ENCODE measurements at places on chromosomes 1 and 21.

- no peak for DNase-seq
Measured at GRCh38 chr1:103459346-103459745, 66.2 kb upstream of the RNPC3 start.

DNA sequence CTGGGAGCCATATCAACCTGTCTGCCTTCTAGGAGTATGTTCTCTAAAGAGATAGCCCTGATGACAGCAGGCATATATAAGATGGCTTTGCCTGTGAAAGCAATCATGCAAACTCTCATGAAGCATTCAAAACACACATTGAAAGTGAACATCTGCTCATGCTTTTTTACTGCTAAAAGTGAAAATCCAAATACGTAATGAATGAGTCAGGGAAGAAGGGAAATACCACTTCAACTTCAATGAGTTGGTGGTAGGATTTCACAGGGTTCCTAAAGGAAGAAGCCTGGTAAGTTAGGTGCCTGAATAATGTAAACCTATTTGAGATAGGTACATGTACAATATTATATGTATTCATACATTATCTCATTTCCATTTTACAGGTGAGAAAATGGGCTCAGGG, 50.5 kb upstream of the SLFNL1 start:
- DNase-seq, result no peak

GRCh38 chr1:6624710-6625583, at the start of gene THAP3:
Gene THAP3, plus strand, starts transcription at chr1:6624868. Its CDS starts 351 bp downstream, at chr1:6625219.
- peak; percentile 87 for DNase-seq

GRCh38 chr1:85093644-85094043, 45.3 kb upstream of the MCOLN3 start:
- no peak for DNase-seq

- no peak for DNase-seq
Measured at GRCh38 chr21:39096754-39097153, 86.5 kb downstream of the PSMG1 start.

GRCh38 chr1:42424201-42424600, 31.6 kb downstream of the ZMYND12 start:
- DNase-seq, result no peak

DNA sequence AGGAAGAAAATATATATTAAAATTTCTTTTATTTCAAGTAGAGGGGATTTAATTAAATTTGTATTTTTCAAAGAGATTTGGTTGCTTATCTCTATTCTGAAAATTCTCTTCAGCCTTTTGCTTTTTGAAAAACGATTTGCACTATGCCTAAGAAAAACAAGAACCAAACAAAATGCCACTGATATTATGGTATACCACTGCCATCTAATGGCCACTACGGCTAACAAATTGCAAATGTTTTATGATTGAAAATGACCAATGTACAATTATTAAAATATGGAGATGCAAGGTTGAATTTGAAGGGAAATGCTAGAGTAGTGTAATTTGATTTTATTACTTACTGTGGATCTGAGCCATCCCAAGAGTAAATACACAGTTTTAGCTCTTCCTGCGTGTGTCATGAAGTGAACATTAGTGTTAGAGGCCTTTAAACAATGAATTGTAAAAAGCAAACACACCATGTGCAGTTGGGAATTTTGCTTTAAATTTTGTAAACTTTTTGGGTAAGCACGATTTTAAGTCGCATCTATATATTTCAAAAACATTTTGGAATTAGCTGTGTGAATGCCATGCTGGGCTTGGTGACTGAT, 137.4 kb upstream of the USP25 start:
- DNase-seq, result peak; percentile 21

GRCh38 chr1:61289232-61290098, 207.1 kb downstream of the NFIA start:
- no peak for DNase-seq

DNA sequence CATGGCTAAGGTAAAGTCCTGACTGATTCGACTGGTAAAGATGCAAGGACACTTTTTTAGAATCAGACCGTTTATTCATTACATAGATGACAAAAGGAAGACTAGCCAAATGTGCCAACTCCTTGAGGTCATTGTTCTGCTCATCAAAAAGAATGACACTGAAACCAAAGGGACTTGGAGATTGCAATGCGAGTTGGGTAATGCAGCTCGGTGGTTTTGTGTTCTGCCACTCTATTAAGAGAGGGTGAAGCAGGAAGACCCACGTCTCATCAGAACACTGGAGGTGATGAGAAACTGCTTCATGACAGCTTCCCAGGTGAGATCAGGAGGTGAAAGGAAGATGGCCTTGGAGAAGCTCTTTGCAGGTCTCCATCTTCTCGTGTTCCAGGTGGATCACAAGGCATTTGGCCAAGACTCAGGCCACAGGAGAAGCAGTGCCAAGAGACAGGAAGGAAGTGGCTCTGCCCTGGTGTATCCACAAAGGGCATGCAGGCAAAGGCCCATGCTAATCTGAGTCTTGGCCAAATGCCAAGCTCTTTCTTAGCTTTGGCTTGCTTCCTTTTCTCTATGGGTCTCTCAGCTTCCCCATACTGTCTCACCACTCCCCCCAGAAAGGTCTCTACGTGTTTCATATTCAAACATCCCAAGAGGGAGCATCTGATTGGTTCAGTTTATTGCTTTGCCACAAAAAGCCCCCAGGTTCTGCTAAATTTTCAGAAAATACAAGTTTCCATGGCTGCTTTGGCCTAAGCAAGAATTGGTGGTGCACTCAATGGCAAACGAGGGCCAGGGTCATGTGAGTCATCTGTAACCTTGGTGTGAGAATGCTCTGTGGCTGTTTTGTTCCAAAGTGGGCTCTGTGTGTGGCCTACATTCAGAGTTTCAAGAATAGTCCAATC, 5.7 kb upstream of the CCT8 start:
- peak; percentile 42 for DNase-seq

DNA sequence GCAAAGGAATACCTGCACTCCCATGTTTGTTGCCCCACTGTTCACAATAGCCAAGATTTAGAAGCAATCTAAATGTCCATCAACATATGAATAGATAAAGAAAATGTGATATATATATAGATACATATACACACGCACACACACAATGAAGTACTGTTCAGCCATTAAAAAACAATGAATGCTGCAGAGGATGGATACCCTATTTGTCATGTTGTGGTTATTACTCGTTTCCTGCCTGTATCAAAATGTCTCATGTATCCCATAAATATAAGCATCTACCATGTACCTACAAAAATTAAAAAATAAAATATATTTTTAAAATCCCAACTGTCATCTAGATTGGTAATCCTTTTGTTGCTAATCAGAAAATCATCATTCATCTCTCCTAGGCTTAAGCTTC, 634.8 kb upstream of the ADGRL2 start:
- no peak for DNase-seq

DNA sequence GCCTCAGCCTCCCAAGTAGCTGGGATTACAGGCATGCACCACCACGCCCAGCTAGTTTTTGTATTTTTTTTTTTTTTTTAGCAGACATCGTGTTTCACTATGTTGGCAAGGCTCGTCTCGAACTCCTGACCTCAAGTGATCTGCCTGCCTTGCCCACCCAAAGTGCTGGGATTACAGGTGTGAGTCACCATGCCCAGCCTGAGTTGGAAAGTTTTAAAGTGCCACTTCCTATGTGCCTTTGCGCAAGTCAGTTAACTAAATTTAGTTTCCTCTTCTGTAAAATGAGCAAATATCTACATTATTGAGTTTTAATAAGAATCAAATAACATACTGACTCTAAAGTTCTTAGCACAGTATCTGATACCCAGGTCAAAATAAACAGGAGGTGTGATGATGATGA, 12.4 kb downstream of the SLC19A2 start:
- DNase-seq, result no peak

GRCh38 chr1:29858646-29859045, 622.3 kb downstream of the PTPRU start:
- no peak for DNase-seq

DNA sequence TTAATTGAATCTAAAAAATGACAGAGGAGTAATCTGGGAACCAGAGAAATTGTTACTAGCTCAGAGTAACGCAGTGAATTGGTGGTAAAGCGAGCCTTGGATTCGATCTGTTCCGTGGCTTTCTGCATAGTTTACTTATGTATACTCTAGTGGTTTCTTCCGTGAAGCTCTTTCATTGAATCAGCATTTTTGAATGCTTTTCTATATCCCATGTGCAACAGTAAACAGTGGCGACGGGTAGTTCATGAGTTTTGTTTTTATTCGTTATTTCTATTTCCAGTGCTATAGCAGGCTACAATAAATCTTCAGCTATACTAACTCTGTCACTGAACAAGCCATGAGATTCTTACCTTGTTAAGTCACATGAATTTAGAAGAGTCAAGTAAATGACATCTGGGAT, 14.5 kb upstream of the MAP3K7CL start:
- DNase-seq, result no peak

DNA sequence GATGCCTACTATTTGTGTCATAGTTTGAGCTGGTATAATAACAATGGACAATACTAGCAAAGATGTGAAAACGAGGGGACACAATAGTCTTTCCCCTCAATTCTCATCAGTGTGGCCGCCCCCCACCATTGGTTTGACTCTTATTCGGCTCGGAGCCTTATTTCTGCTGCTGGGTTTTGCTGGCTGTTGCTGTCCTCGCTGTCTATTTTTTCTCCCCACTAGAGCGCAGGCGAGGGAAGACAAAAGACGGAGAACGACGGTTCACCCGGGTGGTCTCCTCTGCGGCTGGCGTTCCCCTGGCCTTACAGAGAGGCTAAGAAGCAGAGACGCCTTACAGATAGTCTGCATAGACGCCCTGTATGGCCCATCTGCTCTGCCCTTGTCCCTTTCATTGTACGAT, 19.4 kb downstream of the CLIC6 start:
- no peak for DNase-seq

- no peak for DNase-seq
Measured at GRCh38 chr1:182587093-182587492, 2.0 kb downstream of the RNASEL start.

- no peak for DNase-seq
Measured at GRCh38 chr1:156887734-156888133, 5.8 kb upstream of the PEAR1 start.

DNA sequence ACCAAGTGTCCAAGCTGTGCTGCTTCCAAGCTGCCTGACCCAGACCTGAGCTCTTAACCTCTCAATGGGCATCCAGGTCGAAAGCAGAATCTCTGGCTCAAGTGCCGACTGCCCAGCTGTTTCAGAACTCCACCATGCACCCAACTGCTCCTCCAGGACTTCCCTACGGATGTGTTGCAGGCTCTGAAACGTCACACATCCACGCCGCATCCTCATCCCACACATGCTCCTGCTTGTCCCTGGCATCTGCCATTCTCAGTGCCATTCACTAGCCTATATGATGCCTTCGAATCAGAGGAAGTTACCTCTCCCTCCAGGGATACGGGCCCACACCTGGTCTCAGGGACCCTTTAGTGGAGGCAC, 11.2 kb downstream of the PDZK1IP1 start:
- no peak for DNase-seq

DNA sequence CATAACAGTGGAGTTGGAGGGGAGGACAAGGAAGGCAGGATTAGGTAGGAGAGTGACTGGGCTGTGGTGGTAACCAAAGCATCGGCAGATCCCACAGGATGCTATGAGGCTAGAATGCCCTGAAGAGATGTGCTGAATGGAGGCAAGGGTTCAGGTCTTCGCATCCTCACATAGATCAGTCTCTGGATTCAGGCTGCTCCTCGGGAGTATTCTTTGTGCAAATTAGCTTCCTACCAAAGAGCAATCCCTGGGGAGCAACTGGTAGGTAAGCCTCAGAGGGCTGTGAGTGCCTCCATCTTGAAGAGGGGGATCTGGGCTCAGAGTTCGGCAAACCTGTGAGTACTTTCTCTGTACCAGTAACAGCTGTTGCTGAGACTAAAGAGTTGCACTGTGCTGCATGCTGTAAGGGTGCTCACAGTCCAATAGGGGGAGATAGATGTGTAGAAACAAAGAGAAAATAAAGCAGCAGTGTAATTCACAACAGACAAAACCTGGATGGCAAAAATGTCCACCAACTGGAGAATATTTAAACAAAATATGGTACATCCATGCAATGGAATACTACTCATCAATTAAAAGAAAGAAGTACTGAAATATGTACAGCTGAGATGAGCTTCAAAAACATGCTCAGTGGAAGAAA, 322.4 kb upstream of the DEPDC1 start:
- no peak for DNase-seq

DNA sequence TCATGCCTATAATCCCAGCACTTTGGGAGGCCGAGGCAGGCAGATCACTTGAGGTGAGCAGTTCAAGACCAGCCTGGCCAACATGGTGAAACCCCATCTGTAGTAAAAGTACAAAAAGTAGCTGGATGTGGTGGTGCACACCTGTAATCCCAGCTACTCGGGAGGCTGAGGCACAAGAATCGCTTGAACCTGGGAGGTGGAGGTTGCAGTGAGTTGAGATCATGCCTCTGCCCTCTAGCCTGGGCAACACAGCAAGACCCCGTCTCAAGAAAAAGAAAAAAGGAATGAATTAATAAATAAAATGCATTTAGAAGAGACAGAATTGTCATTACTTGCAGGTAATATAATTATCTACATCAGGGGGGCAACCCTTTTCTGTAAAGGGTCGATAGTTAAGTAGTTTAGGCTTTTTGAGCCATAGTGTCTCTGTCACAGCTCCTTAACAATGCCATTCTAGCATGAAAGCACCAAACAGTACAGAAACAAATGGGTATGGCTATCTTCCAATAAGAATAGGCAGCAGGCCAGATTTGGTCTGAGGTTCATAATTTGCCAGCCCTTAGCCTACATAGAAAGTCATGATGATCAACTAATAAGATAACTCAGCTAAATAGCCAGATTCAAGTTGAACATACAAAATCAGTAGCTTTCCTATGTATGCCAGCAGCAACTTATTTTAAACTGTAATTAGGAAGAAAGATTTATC, 56.8 kb downstream of the RPRD2 start:
- no peak for DNase-seq

DNA sequence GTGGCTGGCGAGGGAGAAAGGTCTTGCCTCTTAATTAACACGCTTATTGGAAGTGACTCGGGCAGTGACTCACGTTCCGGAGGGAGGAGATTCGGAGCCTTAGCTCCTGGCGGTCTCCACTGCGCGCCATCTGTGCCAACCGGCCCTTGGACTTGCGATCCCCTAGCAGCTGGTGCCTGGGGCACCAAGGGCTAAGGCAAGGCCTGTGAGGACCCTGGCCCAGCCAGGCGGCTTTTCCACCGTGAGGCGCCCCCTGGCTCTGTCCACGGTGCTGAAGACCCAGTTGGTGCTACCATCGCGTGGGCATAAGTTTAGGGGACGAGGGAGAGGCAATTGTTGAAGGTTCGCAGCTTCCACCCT, 1.3 kb upstream of the SYT6 start:
- no peak for DNase-seq

DNA sequence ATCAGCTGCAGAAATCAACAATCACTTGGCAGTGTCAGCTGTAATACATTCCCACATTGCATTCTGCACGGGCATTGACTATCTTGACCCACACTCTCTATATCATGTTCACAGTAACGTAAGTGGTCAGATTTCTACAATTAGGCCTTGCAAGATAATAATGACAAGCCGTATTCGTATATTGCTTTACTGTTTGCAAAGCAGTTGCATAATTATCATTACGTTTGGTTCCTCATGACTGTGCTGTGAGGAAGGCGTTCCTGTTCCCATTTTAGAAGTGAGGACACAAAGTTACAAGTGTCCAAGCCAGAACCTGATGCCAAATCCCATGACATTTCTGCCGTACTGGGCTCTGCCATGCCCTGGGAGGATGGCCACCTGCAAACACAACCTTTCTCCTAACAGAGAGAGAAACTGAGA, 53.5 kb upstream of the TARBP1 start:
- no peak for DNase-seq

GRCh38 chr1:11615090-11615489, 39.1 kb downstream of the FBXO2 start:
- DNase-seq, result no peak

GRCh38 chr1:147812799-147813198, 52.4 kb upstream of the GJA5 start:
- DNase-seq, result no peak

All from CD4-positive, alpha-beta T cell treated with Interleukin-6 at 100 ng/mL for 8 hours (primary cell).